ENCODE measurements at places on chromosomes 12 and 14.

GRCh38 chr14:102898776-102899515 is 23.5 kb upstream of the AMN start:
- peak; percentile 32 for DNase-seq

GRCh38 chr14:103003351-103003615 is 54.1 kb downstream of the CDC42BPB start:
- no peak for DNase-seq

DNA sequence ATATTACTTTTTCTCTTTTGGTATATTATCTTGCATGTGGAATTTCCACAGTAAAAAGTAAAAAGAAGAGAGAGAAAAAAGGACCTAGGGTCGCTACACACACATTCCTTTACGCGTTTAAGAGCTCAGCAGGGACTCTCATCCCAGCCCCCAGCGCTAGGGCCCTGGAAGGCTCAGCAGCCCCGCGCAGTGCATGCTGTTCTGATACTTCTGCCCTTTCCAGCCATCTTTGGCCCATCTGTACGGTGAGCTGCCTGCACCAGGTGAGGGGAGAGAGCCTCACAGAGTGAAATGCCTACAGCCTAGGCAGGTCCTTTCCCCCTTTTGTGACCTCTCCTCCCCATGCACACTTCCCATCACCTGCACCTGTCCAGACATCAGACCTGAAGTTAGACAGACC is 1.6 kb upstream of the LTBR start:
- no peak for DNase-seq

GRCh38 chr12:110694330-110694901 is 5.5 kb upstream of the HVCN1 start:
- no peak for DNase-seq

DNA sequence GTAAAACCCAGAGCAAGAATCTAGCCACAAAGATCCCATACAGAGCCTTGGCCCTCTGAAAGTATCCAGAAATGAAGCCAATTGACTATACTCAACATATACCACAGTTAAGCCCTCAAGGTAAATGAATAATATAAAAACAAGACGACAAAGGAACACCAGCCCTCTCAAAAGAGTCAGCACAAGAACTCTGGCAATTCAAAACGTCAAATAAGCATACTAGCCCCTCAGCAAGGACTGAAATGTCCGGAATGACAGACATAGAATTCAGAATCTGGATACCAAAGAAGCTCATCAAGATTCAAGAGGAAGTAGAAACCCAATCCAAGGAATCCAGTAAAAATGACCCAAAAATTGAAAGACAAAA is 49.9 kb downstream of the GTF2A1 start:
- no peak for DNase-seq

- no peak for DNase-seq
These were observed 4.0 kb downstream of the P2RX2 start for GRCh38 chr12:132622437-132623071.

DNA sequence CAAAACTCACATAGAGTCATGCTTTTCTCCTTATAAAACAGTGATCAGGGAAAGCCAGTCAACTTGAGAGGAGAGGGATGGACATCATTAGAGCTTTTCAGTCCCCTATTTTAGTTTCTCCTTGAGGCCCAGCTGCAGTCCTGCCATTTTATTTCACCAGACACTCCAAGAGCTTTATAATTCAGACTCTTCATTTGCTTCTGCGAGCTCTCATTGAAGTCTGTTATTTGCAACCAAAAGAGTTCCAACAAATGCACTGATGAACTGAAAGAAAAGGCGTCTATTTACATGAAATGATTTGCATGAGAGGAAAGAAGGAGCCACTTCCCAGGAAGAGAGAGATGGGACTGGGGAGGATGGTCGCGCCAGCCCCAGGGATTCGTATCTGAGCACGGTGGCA is 86.8 kb downstream of the NDUFA12 start:
- DNase-seq = no peak

All from GM12891 (cell line).